ENCODE measurements at places on chromosomes 6 and 20.

- no peak for DNase-seq
These were observed 21.6 kb downstream of the LY86 start for GRCh38 chr6:6610031-6610591.

- DNase-seq: no peak
These were observed 28.4 kb downstream of the RNF182 start for GRCh38 chr6:13953061-13953705.

DNA sequence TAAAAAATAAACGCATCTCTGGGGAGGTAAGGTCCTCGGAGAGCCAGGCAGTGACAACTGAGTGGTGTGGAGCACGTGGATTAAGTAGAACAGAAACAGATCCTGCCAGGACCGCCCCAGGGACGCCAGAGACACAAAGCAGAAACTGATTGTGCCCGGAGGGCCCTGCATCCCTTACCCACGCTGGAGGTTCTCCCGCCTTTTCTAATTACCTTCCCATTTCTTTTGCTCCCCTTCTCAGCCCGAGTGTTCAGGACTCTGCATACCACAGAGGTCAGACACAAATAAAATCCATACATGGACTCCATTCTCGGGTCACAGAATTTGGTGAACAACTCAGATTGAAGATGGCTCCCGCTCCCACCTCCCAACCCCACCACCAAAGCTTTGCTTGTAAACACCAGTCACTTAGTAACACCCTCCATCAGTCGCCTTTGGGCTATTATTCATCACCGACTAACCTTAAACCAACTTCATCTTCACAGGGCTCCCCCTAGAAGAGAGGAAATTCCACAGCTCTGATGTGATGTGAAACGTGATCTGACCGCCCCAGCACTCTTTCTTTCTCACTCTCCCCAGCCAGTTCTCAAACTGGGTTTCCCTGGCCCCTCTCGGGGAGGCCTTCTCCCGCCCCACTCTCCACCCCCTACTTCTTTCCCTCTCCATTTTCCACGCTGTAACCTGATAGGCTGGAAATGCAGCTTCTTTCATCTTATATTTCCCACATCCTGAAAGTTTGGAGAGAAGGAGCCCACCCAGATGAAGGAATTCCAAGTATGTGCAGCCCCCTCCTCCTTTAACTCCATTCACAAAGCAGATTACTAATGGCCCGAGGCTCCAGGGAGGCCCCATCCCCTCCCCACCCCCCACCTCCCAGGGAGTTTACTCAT, 32.5 kb upstream of the PIM1 start:
- peak; percentile 89 for DNase-seq

DNA sequence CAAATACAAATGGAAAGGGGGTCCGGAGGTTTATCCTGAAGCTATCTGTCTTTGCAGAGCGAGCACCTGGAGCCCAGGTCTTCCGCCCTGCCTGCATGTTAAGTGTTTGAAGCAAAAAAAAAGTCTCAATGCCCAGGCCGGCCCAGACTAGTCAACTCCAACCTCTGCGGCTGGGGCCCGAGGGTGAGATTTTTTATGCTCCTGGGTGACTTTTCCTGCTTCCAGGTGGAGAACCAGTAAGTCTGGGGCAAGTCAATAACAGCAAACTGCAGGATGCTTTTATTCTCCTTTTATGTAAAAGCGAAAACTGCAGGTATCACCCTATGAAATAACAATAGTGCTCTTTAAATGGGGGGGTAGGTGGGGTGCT, 2.0 kb upstream of the ZBP1 start:
- no peak for DNase-seq

Data from ecto neural progenitor cell (in vitro differentiated cells).